CD4-positive, alpha-beta T cell treated with Interleukin-1 beta for 1 hour (primary cell): ENCODE measurements at places on chromosomes 7 and 10.

DNA sequence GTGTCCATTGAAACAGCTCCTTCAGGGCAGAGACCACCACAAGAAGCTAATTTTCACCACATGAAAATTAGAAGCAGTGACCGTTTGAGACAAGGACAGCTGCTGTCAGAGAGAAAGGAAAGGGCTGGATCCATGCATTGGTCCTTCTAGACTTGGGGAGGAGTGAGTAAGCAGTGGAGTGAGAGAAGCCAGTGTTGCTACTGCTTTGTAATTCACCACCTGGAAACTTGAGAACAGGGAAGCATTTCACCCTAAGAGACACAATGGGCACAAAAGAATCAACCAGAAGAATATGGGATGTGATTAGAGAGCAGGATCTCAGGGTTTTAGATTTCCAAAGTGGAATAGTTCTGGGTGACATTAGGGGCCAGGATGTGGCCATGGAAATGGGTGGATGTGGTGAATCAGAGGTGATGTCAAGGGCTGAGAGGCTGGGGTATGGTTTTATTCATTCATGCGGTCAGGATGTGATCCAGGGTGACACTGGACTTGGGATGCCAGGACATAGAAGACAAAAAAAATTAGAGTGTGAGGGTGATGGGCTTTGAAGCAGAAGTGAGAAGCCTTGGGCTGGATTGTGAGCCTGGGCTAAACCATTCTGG, 61.6 kb downstream of the DENND11 start:
- no peak for DNase-seq

DNA sequence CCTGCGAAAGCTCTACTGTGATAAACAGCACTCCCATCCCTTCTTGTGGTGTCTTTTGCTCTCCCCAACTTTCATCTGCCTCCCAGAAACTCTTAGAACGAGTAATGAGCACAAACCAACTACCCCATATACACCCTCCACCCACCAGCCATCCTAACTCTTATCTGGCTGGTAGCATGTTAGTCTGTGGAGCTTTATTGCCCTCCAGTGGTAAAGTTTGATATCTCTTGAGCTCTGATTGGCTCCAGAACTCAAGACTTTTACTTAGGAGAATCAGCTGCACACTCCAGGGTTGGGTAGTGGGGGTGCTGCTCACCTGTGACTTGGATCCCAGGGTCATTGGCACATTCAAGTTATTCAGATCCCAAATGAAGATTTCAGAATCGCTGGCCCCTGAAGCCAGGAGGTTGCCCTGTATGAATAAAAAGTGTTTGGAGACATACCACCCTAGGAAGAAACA, 10.9 kb downstream of the SEC31B start:
- peak; percentile 78 for DNase-seq

DNA sequence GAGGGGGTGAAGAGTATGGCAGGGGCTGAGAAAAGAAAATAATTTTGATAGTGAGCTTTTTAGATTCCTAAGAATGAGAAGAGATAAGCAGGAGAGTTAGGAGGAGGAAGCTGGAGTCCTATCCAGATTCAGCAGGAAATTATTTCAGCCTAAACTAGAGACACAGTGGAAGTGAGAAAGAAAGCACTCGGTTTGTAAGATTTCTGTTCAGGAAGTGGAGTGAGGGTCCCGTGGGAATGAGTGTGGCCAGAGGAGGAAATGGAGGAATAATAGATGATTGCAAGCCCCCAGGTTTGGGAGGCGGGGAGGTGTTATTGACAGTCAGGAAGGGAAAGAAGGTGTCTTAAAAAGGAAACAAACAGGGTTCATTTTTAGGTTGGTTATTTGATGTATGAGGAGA, 84.8 kb upstream of the NRP1 start:
- DNase-seq: no peak

DNA sequence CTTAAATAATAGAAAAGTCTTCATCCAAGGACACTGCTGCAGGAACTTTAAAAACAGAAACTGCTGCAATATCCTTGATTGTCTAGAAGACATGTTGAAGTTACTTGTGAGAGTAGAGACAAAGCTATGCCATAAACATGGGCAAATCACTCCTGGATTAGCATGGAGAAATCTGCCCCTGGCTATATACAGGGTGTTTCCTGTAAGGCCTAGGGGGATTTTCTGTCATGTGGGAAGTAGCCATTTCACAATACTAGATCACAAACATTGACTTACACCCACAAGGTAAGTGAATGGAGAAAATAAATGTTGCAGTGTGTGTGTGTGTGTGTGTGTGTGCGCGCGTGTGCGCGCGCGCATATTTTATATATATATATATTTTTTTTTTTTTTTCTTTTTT, 35.2 kb upstream of the PDK4 start:
- no peak for DNase-seq

- DNase-seq: no peak
Observed at GRCh38 chr10:51242393-51242792, 168.1 kb downstream of the PRKG1 start.

DNA sequence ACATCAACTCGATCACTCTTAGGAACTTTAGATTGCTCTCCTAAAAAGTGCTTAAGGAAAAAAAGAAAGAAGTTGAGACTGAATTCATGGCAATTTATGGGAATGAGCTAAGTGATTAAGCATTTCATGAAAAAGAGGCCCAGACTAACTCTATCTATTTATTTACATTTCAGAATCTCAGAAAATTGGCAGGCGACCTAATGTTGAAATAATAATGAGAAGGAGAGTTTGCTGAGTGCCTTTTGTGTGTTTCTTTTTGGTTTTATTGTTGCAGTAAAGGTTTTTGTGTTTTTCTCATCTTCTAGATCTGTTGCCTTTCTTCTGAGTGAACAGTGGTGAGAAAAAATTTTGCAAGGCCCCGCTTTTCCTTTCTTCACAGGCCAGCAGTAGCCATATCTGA, 3.8 kb downstream of the GRK5 start:
- DNase-seq: no peak

- no peak for DNase-seq
Observed at GRCh38 chr10:77204171-77204570, 433.4 kb downstream of the KCNMA1 start.

- DNase-seq: no peak
Observed at GRCh38 chr10:78868456-78868855, 200.3 kb upstream of the ZMIZ1 start.

- no peak for DNase-seq
Observed at GRCh38 chr10:74039561-74040145, 41.7 kb downstream of the VCL start.

GRCh38 chr10:50850578-50851230, 34.7 kb downstream of the A1CF start:
- no peak for DNase-seq

GRCh38 chr10:113252650-113253618, 299.9 kb upstream of the HABP2 start:
- no peak for DNase-seq

GRCh38 chr10:1287487-1287886, 231.3 kb downstream of the WDR37 start:
- no peak for DNase-seq

DNA sequence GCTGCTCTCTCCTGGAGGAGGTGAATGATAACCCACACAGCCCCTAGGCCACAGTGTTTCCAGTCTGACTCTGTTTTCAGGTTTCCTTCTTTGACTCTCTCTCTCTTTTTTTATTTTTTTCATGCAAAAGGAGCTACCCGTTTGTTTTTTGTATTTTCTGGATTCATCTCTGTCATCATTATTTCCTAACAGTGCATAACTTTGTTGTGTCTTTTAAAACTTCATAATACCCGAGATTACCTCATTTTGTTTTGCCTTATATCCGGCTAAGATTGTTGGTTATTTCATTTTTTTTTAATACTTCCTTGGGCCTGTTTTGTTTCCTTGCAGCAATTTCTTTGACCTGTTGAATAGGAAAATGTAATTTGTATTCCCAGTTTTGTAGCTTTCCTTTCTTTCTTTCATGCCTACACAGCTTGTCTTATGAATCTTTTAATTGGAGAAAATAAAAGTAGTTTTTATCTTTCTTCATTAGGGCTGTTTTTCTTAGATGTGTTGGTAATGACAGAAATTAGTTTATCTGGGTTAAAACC, 72.5 kb downstream of the SPAG6 start:
- DNase-seq: no peak

GRCh38 chr7:143257501-143257900, 5.7 kb upstream of the GSTK1 start:
- no peak for DNase-seq

DNA sequence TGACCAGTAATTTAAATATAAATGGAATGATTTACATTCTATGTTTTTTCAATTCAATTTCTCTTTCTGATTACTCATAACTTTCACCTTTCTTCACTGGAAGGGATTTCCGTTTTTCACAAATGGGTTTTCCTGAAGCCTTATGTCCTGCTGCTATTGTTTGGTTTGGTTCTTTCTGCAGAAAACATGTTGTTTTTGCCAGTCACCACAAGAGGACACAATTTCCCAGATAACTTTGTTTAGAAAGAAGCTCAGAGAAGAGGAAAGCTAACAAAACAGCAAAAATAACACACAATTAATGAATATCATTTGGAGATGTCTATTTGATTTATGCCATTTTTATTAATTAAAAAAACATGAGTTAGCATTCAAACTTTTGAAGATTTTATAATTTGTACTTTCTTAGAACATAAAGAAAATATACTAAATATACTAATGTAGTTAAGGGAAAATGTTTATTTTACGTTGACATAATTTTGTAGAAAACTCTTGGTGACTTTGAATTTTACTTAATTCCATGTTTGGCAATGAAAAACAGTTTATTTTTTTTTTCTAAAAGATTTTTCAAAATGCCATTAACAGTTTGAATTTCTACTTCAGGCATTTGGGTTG, 4.6 kb upstream of the TWIST1 start:
- DNase-seq: no peak

DNA sequence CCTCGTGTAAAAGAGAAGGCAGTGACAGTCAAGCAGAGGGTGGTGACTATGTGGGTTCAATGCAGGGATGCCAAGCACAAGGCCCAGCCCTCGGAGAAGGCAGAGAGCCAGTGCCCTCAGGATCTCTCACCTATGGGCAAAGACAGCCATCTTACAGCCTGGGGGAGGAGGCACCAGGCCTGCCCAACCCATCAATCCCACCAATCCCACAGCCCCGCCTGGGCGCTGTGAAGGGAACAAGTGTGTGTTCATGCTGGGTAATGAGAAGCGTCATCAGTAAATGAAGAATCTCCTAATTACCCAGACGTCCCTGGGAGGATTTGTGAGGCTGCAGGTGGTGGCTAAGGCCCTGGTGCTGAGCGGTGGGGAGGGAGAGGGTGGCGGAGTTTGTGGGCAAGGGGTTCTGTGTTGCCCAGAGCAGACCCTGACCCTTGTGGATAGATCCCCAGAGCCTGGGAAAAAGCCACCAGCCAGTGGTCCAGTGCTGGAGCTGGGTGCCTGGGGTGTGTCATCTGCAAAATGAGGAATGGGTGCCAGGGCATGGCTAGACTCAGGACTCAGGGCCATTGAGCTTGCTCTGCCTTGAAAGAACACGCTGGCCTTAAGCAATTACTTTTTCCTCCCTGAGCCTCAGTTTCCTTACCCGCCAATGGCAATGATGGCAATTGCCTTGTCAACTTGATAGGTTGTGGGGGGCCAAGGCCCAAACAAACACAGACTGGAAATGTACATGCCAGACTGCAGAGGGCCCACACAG, 128.1 kb upstream of the UNC5B start:
- DNase-seq: no peak

GRCh38 chr10:102010961-102011360, 45.0 kb downstream of the ARMH3 start:
- no peak for DNase-seq
